ENCODE measurements at places on chromosomes 7 and 10. TPM values are rescaled to one million over a fixed set of nuclear protein-coding genes. Genes with fewer than 3 reads are reported as not detected.

The CADPS2 gene
- not detected for total RNA-seq

The AMZ1 gene
- total RNA-seq: 0.47 TPM

The RARRES2 gene
- total RNA-seq: not detected

The CACNB2 gene
- total RNA-seq: not detected

The PAX4 gene
- total RNA-seq: not detected

The NKX1-2 gene
- not detected for total RNA-seq

The PNLIPRP2 gene
- total RNA-seq: not detected

The UCN3 gene
- not detected for total RNA-seq

The SCART1 gene
- total RNA-seq: 1.5 TPM

The ZNF425 gene
- 0.57 TPM for total RNA-seq

The SP8 gene
- total RNA-seq: not detected

The PDE6C gene
- total RNA-seq: not detected

The HPS1 gene
- 31.0 TPM for total RNA-seq

The CFAP43 gene
- total RNA-seq: not detected

The ARHGAP19 gene
- total RNA-seq: 91.9 TPM

The LRMDA gene
- total RNA-seq: not detected

The NRG3 gene
- not detected for total RNA-seq
